ENCODE measurements at places on chromosomes 5 and 9.

- no peak for DNase-seq
Measured at GRCh38 chr9:136714096-136714892, 1.9 kb downstream of the DIPK1B start.

GRCh38 chr5:169988947-169989346, 8.7 kb upstream of the INSYN2B start:
- no peak for DNase-seq

DNA sequence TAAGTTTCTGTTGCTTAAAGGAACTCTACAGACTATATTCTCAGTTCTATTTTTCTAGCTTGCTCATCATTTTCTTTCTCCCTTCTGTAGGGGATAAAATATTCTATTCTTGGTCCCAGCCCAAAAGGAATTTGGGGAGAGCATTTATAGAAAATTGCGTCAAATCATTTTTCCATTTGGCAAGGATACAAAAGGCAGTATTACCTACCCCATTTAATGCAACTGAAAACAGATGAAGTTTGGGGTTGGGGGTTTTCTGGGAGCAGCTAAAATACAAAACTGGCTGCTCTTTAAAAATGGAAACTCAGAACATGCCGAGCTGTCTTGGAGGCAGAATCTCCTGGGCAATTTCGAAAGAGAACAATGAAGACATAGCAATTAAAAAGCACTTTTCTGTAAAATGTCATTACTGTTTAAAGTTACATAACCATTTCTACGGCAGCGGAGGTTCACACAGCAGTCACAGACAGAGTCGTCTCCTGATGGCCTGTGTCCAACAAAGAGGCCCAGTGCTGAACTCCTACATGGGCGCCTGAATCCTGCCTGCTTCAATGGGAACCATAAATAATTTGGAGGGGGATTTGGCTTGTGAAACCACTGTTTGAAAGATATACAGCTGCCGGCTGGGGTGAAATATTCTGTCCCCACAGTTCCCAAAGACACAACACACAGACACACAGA, 152.4 kb downstream of the BRINP1 start:
- no peak for DNase-seq

GRCh38 chr5:169273451-169273850, 27.5 kb downstream of the SLIT3 start:
- no peak for DNase-seq

DNA sequence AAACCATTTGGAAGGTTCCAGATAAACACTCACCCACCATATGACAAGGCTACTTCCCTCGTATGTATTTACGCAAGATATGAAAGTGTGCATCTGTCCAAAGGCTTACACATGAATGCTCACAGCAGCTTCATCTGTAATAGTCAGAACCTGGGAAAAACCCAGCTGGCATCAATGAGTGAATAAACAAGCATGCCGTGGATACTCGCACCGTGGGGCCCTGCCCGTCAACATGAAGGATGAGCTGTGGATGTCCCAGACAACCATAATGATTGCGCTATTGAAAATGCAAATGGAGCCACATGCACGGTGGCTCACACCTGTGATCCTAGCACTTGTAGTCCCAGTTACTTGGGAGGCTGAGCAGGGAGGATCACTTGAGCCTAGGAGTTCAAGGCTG, 60.6 kb upstream of the FCN1 start:
- no peak for DNase-seq

DNA sequence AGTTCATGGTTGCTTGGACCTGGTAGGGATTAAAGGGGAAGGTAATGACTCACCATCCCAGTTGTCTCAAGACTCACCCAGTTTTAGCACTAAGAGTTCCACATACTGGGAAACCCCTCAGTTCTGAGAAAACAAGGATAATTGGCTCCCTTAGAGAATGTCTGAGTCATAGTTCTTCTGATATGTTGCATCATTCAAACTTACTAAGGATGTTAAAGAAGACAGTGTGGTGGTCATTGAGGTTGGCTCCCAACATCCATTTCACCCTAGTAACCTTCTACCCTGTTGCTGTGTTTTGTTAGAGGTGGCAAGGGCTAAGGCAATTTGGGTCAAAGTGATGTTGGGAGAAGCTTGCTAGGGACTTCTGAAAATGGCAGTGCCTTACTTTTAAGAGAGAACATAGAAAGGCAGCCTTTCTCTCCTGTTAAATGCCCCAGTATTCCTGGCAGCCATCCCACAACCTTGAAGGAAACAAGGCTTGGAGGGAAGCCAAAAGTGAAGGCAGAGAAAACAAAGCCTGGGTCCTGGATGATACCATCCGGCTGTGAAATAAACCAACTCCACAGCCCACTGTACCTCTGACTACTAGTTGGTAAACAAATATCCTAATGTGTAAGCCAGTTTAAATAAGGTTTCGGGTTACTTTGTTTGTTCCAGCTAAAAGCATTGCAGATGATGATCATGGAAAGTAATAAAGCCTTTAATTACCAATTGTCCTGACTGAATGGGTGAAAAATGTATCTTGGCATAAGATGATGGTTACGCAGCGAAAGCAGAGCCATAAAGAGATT, 80.4 kb upstream of the ADAMTSL1 start:
- no peak for DNase-seq

GRCh38 chr9:83598487-83598886, 24.5 kb upstream of the IDNK start:
- no peak for DNase-seq

DNA sequence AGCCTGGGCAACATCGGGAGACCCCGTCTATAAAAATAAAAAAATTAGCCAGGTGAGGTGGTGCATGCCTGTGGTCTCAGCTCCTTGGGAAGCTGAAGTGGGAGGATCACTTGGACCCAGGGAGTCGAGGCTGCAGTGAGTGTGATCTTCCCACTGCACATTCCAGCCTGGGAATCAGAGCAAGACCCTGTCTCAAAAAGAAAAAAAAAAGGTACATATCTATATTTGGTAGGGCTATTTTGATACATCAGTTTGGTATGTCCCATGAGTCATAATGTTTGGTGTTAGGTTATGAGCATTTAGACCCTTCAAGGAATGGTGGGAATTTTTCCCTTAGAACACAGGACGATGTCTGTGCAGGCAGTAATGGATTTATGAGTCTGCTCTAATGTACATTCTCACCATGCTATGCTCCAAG, 55.3 kb upstream of the POU4F3 start:
- DNase-seq, result no peak

GRCh38 chr5:138148811-138149210, 9.6 kb upstream of the NME5 start:
- no peak for DNase-seq

DNA sequence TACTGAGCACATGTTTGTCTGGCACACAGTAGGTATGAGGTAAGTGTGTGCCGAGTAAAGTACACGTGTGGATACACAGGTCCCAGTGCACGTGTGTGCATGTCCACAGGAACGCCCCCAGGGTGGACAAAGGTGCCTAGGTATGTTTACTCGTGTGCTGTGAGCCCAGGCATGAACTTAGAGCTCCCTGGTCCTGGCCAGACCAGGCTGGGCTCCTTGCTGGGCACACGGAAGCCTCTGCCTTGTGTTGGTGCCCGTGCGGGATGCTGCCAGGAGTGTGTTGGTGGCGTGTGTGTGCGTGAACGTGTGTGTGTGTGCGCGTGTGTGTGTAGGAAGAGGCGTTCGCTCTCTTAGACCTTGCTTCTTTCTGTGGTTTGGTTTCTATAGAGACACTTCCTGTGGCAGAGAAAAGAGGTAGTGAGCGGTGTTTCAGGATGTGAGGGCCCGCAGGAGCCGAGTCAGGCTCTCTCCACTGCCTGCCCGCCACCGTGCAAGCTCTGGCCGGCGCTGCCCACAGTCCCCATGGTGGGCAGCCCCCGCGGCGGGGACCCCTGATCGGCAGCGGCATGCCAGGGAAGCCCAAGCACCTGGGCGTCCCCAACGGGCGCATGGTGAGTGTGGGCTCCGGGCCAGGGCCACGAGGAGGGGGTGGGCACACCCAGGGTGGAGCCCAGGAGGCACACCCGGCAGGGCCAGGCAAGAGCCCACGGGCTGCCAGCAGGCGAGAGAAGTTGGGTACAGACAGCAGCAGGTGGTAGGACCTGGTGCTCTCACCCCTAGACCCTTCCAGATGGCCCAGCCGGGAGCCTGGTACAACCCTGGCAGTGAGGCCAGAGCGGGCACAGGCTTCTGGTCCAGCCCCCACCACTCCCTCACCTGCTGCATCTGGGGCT, at the start of gene RGS14:
Gene RGS14, plus strand, starts transcription at position 466 of the 893 bp plus-strand sequence. Its CDS starts 101 bp downstream, at position 567.
- peak; percentile 82 for DNase-seq

- no peak for DNase-seq
Measured at GRCh38 chr5:14959399-14960119, 88.0 kb upstream of the ANKH start.

DNA sequence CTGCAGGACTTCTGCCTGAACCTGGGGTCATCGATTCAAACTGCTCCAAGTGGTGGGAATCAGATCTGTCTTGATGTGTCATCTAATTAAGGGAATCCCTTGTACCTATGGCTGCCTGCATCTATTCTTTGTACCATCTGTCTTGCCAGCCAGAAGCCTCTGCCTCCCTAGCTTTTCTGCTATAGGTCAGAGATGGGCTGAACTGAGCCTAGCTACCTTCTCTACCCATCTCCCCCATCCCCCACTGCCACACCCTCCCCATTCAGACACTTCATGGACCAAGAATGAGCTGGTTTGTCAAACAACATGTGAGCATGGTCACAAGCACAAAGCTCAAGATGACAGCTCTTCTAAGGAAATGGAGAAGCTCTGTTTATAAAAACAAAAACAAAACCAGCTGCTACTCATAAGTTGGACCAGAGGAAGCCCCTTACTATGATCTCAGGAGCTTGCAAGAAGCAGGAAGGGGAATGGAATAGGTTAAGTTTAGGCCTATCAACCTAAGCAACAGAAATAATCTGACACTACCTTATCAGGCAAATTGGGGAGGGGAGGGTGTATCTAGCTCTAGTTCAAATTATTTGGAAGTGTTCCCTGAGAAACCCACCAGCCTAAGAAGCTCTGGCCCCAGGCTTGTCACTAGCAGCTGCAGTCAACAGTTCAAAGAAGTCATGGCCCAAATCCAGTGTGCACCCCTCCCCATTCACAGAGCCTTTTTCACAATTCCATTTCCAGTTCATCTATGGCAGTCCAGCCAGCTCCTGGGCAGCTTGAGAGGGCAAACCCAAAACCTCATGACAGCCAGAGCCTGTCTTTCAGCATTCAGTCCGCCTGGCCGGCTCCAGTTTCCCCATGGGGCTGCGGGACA, 29.9 kb downstream of the SKP1 start:
- no peak for DNase-seq

DNA sequence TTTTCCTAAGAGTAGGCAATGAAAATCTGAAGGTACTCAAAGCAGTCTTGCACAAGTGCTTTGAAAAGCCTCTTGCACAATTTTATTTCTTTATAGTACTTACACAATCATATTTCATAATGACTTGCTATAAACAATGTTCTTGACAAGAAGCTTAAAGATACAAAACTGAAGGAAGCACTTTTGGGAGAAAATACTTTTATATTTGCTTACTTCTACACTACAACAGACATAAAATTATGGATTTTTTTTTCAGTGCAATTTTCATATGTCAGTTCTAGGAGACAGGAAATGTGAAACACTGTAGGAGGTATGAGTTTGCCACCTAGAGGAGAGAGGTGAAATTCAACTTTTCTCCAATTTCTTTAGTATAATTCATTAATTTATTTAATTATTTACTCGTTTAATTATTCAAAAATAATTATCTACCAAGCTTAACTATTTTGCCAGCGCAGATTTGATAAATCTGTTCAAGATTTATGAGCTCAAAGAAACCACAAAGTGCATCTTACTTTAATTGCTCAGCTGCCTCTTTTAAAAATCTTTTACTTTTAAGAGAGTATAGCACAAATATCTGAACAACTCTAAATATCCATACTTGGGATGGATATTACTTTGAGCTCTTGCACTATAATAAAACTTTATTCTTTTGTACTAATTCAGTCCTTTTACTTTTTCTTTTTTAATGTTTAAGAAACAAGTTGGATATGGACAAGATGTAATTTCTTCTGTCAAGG, 29.0 kb upstream of the CDKN2B start:
- no peak for DNase-seq

GRCh38 chr5:36900283-36900682, 23.7 kb downstream of the NIPBL start:
- no peak for DNase-seq

DNA sequence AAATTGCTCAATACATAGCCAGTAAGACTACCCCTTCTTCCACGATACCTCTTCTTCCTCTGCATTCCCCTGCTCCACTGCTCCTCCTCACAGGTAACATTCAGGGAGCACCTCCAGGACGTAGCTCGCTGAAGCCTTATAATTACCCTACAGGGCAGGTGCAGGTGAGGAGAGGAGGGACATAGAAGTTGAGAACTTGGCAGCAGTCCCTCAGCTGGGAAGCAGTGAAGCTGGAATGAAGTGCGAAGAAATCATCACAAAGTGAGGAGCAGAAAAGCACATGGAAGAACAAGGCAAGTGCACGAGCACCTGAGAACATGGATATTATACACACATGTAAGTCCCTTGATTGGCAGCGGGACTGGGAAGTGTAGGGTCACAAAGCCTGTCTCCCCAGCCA, 118.2 kb downstream of the HSD17B3 start:
- DNase-seq, result no peak

DNA sequence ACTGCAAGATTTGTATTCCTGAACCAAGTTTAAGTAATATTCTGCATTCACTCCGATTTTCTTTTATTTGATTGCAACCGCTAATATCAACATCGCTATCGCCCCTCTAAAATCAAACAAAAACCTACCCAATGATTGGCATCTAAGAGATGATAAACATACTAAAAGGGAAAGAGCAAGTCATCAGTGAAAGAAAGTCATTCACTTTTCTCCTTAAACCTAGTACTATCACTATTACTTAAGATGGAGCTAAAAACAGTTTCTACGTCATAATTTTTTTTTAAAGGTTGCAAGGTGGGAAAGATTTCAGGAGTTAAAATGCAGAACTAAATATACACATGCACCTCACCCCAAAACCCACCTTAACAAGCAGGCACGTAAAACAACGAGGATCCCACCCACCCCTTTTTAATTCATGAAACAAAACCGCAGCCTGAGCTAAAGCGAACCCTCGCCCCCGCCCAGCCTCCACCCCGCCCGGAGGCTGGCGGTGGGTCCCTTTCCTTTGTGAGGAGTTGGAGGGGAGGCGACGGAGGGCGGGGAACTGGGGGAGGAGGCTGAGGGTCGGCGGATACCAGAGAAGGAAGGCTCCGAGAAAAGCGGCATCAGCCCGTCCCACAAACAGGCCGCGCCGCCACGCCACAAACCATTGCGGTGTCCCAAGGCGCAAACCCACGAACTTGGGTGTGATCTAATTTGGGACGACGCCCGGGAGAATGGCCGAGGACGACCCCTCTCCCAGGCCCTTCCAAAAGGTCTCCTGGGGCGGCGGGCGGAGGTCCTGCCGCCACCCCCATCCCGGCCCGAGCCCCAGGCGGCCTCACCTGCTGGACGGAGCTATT, 861 bp downstream of the UBQLN1 start:
- peak; percentile 87 for DNase-seq

DNA sequence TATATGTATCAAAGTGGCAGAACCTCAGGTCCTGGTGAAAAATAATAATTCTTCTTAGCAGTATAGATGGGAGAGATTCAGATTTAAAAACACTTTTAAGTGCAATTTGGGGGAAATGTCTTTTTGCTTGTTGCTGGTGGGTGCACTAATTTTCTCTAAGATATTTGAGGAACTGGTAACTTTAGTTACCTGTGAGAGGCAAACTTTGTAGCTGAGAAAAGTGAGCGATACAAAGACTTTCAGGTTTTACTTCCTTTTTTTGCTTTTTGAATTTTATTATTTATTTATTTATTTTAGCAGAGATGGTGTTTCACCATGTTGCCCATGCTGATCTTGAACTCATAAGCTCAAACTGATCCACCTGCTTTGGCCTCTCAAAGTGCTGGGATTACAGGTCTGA, 303.1 kb upstream of the PTGER4 start:
- no peak for DNase-seq

Measured in activated CD8-positive, alpha-beta memory T cell treated with anti-CD3 and anti-CD28 coated beads, Interleukin-2, amount 10 ng/mL, durations not matched to agents 7 days and 5 days (primary cell).